ENCODE measurements at places on chromosomes 2 and 18.

DNA sequence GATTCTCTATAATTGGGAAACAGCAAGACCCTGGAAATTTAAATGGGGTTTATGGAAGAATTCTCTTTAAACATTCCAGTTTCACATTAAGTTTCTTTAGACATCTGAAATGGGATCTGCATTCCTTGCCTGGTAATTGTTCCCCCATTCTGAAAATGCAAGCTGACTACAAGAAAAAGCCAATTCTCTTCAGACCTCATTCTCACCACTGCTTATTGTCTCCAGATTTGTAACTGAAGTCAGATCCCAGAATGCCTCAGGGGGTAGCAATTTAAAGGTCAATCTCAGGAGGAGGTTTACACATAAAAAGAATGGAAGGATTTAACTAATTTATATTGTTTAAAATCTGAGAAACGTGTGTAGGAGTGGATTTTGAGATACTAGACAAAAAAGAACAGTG is 41.2 kb downstream of the COL3A1 start:
- no peak for DNase-seq

DNA sequence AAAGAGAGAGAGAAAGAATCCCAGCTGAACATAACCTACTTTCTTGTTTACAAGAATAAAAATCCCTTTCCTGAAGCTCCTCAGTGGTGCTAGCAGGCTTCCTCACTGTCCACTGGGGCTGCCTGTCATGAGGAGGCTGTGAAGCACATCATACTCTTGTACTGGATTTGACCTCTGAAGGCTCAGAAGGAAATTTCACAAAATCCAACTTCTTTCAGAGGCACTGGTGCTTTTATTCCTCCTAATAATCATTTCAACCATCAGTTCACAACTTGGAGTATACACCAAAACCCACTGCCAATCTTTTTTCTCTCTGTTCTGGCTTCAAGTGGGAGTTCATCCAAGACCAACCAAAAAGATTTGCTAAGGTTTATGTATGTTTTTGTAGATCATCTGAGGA is 48.5 kb downstream of the TMX3 start:
- no peak for DNase-seq

DNA sequence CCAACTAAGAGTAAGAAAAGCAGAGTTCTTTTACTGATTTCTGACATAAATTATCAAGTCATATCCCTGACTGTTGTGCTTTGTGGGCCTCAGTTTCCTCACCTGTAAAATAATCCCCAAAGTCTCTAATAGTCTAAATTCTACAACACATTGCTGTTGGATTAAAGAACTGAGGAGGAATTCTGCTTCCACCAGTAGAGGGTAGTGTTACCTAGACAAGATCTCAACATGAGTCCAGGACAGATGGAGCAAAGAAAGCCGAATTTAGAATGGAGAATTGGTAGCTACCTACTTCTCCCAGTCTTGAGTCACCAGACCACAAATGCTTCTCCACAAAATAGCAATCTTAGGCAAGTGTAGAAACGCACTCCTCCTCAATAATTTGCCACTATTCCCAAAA is 462.5 kb upstream of the FSHR start:
- DNase-seq, result no peak

GRCh38 chr2:19746611-19747309 is 155.0 kb downstream of the TTC32 start:
- DNase-seq, result no peak

DNA sequence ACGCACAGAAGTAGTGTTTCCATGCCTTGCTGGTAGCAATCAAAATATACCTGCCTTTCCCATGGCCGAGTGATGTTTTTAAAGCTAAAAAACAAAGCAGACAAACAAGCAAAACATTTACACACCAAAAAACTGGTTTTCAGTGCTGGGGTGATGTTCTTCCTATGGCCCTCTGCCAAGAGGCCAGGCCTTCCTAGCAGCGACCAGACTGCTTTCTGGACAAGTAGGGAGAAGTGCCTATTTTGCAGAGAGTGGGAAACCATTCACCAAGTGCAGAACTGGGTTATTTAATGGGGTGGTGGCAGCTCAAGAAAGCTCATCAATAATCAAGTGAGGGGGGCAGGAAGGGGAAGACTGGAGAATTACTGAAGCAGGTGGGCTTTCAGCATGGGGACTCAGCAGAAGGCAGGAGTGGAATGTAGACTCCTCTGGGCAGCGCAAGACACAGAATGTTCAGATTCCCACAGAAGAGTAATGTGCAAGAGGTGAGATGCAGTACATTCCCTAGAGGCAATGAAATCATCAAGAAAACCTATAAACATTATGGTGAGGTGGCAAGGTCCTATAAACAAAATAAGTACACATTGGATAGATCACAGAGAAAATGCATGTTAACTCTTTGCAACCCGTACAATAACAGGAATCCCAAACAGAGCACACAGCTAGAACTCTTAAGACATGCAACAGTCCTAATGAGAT is 44.0 kb downstream of the CPO start:
- DNase-seq, result no peak

- DNase-seq, result no peak
These were observed 121.0 kb downstream of the SMAD2 start for GRCh38 chr18:47809420-47809819.

GRCh38 chr2:42789751-42790150 is 2.6 kb downstream of the HAAO start:
- no peak for DNase-seq

- DNase-seq, result no peak
These were observed 118.6 kb downstream of the MCFD2 start for GRCh38 chr2:46796843-46797625.

DNA sequence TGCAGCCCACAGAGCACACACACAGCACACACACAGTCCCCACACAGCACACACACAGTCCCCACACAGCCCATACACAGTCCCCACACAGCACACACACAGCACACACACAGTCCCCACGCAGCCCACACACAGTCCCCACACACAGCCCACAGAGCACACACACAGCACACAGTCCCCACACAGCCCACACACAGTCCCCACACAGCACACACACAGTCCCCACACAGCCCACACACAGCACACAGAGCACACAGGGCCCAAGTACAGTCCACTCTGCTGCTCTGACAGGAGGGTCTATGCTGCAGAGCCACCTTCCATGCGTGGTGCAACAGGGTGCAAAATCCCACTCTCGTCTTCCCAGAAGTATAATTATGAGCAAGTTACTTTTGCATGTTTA is 240.5 kb upstream of the SALL3 start:
- no peak for DNase-seq

DNA sequence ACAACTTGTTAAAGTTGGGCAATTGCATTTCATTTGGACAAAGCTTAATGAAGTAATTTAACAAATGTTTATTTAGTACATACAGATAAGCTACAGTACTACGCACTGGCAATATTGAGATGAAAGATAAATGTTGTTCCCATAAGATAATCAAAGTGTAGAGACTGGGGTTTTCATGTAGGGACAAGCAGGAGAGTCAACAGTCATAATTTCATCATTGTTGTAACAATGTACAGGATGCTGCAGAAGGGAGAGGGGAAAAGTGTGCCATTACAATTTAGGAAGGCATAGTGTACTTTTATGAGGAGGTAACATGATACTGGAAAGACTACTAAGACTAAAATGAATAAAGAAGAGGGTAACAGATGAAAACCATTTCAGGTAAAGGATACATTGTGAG is 441.6 kb downstream of the ERBB4 start:
- no peak for DNase-seq

- no peak for DNase-seq
These were observed 101.8 kb downstream of the SOX11 start for GRCh38 chr2:5794012-5794411.

DNA sequence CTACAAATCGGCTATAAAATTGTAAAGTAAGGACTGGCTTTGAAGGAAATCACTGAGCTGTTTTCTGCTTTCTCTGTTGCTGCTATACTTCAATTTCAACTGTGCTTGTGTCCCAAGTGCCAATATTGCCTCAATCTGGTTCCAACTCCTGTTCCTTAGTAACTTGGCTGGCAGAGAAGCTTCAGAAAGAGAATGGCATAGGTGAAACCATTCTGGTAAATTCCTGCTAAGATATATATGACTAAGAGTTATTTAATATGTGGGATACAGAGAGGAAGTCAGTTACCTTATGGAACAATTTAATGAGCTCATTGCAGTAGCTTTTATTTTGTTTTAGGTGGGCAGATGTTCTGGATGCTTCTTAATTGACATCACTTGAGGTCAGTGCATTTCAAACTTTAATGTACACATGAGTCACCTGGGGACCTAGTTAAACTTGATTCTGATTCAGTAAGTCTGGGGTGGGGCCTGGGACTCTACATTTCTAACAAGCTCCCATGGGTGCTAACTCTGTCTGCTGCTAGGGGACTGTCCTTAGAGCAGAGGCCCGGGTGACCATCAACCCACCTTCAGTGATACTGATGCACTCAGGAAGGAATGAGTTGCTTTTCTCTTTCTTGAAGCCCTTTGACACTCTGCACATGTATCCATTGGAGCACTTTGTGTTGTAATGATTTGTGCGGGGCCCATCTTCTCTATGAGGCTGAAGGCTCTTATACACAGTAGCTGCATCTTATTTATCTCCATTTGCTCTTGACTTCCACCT is 47.6 kb downstream of the LIPG start:
- no peak for DNase-seq
